Stimulated activated CD4-positive, alpha-beta T cell treated with anti-CD3 and anti-CD28 coated beads, TNF-alpha, amount 100 ng/mL, for 4 hours (primary cell): ENCODE measurements at places on chromosomes 3 and 15.

- no peak for DNase-seq
These were observed 18.3 kb upstream of the FOXP1 start for GRCh38 chr3:71601811-71602210.

DNA sequence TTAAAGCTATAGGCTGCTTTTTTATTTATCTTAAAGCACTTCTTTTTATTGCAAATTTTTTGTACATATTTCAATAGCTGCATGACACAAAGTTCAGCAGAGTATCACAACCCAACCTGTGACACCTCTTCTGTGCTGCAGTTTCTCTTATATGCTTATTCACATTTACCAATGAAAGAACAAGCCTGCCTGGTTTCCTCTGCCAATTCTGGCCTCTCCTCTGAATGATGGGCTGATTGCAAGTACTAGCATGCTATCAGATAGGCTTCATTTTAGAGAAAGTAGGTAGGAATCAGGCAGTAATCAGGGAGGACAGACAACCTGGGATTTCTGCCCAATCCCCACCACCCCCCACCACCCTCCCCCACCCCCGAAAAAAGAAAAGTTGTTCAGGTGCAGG lies 26.6 kb downstream of the ACKR4 start:
- DNase-seq = no peak

- no peak for DNase-seq
These were observed 1.7 kb upstream of the FAM3D start for GRCh38 chr3:58668247-58668646.

DNA sequence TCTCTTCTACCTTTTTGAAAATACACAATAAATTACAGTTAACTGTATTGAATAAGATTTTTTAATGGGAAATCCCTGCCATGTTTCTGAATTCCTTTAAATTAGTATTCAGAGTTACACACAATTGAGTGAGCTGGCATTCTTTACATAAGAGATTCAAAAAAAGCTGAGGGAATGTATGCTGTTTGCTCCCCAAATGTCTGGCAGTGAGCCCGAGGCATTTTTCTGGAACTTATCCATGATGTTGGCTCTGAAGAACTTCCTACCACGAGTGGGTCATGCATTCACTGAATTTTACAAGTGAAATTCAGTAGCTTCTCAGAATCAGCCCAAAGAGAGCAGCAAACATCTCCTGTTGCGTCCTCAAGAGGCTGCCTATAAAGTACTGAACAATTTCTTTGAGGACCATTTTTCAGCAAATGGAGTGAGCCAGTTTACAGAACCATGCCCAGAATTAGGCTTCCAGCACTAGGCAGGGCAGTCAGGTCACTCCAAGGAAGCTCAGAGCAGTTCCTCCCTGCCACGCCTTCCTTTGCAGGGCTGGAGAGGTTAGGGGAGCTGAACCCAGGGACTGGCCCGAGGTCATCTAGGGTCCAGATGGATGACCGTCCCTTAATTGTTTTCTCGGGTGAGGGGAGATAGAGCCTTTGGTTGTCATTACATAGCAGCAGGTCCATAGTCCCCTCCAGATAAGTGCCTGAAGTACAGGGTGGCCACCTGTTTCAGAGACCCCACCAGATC lies 21.2 kb downstream of the GABRA5 start:
- DNase-seq = no peak

DNA sequence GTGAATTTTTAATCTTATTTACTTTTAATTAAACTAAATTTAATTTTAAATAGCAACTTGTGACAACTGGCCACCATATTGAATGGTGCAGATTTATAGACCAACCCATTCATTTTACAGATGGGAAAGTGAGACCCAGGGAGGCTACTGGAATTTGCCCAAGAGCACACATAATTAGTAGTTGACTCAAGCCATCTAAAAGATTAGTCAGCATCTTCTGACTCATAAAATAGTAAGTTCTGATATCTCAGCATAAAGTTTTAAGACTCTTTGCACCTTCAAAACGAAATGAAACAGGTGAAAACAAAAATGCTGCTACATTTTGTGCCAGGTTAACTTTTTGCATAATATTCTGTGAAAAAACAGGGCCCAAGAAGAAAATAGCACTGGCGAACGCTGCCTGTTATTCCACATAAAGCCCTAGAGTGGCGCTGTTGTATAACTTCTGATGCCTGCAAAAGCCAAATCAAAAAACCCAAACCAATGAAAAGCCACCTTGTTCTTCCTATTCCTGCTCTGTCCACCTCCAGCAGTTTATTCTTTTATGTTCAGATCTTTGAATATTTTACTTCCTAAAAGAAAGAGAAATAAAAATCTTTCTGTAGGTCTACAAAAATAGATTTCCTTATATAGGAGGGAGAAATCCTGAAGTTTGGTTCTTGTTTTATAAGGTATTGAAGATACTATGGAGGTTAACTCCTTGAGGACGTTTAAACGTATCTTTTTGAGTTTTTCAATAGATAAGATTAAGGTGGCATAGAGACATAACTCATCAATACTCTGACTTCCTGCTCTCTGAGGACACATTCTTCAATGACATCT lies 62.8 kb downstream of the OTOL1 start:
- no peak for DNase-seq

GRCh38 chr15:25719101-25719985 lies 143.8 kb downstream of the ATP10A start:
- DNase-seq = no peak

GRCh38 chr3:78858174-78858573 lies 909.6 kb downstream of the ROBO1 start:
- no peak for DNase-seq

DNA sequence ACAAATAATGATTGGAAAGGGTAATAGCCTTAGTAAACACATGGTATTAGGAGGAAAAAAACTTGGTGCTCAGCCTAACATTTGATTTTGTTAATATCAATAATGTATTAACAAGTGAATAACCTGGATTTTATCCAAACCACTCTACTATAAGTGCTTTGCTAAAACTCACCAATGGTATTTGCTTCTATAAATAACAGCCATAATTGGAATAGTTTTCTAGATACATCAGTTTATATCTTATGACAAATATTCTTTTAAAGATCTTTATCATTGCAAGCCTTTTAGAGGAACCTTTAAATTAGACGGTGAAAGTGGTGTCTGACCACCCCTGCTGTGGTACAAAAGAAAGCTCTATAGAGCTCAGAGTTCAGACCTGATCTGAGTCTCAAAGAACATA lies 123.9 kb downstream of the SHOX2 start:
- DNase-seq = no peak

DNA sequence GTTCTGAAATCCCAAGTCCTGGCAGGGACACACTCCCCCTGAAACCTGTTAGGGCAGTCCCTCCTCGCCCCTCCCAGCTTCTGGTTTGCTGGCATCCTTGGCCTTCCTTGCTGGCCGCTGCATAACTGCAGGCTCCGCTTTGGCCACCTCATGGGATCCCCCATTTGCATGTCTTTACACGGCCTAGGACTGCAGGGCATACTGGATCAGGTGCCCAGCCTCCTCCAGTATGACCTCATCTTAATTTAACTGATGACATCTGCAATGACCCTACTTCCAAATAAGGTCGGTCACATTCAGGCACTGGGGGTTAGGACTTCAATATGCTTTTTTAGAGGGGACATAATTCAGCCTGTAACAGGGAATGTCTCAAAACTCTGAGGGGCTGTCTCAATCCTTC lies 173.3 kb downstream of the RAB11A start:
- DNase-seq = no peak

DNA sequence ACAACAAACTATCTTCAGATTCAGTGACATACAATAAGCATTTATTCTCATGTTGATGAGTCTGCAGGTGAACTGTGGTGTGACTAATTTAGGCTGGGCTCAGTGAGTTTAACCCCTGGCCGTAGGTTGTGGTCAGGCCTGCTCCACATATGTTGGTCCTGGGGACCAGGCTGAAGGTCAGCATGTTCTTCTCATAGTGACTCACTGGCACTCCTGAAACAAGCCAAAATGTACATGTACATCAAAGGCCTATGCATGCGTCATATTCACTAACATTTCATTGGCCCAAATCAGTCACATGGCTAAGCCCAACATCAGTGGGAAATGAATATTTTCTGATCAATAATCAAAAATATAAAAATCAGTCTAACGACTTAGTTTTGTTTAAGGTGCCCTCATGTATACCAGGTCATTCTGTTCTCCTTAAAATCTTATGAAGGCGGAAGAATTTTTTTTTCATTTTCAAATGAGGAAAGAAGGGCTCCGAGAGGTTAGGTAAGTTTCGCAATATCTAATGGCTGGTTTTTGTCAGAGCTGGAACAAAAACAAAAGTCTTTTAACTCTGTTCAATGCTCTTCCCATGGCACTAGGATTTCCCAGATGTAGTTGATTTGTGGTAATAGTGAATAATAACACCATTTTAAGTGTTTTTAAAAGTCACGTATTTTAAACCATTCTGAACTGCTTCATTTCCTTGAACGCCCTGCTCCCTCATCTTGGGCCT lies 148.5 kb downstream of the MFSD1 start:
- DNase-seq = no peak

GRCh38 chr3:184351511-184352148 lies 9.8 kb downstream of the CLCN2 start:
- DNase-seq = no peak

DNA sequence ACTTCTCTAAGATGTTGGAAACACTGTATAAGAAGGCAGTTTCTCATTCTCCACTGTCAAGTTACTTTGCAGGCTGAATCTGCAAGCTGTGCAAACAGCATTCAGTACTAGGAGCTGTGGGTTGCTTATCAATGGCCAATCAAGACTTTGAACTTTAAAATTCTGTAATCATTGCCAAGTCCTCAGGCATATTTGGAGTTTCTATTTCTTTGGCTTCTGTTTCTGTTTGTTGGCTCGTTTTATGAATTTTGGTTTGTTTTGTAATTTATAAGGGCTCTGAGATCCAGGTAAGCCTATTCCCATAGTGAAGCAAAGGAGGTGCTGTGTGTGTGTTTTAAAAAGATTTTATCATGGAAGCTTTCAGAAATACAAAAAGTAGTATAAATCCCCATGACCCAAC lies 32.1 kb downstream of the TLNRD1 start:
- no peak for DNase-seq

- no peak for DNase-seq
These were observed 36.0 kb downstream of the PSTPIP1 start for GRCh38 chr15:77030928-77031375.

DNA sequence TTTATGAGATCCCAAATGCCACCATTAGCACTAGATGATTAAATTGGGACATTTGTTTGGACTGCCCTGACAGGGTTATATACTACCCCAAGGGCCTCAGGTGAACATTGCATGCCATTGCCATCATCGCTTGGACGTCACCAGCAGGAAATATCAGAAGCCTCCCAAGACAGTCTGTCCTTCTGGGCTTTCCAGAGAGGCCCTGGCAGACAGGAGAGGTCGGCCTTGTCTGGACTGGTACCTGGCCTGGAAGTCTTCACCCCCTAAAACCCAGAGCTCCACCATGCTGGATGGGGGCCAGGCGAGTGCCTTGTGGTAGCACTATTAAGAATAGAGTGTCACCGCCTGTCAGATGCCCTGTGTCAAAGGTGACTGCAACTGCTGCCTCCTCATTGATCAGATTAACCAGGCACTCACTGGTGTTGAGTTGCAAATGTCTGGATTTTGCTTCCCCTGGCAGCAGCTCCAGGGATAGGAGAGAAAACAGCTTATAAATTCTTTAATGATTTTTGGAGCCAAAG lies 324.1 kb upstream of the RASGRP1 start:
- DNase-seq = no peak

- DNase-seq = no peak
These were observed 348.8 kb upstream of the ZNF717 start for GRCh38 chr3:76134166-76134565.

GRCh38 chr15:59622289-59622688 lies 10.7 kb downstream of the GCNT3 start:
- no peak for DNase-seq

GRCh38 chr15:57367556-57367955 lies 8.7 kb upstream of the CGNL1 start:
- no peak for DNase-seq

- no peak for DNase-seq
These were observed 899.8 kb downstream of the ROBO2 start for GRCh38 chr3:77939726-77940125.

- no peak for DNase-seq
These were observed 1208.3 kb downstream of the OTOL1 start for GRCh38 chr3:162704799-162705385.

- no peak for DNase-seq
These were observed 79.7 kb upstream of the GOLGA8B start for GRCh38 chr15:34663101-34663500.

GRCh38 chr3:11826628-11827265 lies 19.9 kb downstream of the TAMM41 start:
- DNase-seq = no peak

DNA sequence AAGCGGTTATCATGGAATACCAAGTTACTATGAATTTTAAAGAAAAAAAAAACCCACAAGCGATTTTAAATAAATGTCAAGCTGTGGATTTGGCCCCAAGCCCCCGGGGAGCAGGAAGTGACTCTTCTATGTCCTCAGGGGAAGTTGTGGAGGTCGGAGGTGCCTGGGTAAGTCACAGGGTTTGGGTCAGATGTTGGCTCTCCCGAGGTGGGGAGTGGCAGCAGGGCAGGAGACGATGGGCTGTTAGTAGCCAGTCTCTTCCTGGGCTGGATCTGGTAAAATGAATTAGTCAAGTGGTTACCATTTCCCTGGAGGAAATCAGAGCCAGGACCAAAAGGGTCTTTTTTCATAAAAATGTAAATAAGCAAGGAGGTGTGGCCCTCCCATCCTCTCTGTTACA lies 316.7 kb downstream of the TLE3 start:
- DNase-seq = no peak

DNA sequence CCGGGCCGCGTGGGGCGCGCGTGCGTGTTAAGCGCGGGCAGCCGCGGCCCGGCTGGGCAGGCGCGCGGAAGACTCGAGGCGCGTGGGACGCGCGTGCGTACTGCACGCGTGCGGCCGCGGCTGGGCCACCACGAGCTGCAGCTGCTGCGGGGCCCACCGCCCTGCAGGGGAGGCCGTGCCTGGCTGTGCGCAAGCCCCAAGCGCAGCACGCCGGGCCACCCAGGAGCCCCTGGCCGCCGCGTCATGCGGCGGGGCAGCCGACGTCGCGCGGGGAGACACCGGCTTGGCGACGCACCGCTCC lies 590 bp upstream of the TRIM71 start:
- DNase-seq = no peak

DNA sequence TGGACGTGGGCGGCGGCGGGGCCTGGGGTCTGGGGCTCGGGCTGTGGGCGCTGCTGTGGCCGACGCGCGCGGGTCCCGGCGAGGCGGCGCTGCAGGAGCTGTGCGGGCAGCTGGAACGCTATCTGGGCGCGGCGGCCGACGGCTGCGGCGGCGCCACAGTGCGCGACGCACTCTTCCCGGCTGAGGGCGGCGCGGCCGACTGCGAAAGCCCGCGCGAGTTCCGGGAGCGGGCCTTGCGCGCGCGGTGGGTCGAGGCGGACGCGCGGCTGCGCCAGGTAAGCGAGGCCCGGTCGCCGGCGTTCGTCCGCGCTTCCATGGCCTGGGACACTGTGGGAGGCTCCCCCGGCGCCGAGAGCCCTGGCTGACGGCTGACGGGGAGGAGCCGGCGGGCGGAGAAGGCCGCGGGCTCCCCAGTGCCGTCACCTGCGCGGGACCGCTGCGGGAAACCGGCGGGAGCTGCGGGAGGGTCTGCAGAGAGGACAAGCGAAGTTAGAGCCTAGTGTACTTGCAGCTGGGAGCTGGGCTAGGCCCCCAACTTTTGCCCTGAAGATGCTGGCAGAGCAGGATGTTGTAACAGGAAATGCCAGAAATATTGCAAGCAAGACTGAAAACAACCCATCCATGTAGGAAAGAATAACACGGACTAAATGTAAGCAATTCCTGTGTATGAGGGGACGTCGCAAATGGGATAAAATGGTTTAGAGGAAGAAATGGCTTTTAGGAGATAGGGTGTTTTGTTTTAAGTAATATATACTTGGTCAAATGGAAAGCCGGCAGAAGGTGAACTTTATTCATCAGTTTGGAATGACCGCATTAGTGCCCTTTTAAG lies 847 bp downstream of the WHAMM start:
- DNase-seq = no peak
